ENCODE measurements at places on chromosomes 7 and 10.
A peak's percentile ranks its signal among the peaks of the same experiment; 100 is the strongest.

DNA sequence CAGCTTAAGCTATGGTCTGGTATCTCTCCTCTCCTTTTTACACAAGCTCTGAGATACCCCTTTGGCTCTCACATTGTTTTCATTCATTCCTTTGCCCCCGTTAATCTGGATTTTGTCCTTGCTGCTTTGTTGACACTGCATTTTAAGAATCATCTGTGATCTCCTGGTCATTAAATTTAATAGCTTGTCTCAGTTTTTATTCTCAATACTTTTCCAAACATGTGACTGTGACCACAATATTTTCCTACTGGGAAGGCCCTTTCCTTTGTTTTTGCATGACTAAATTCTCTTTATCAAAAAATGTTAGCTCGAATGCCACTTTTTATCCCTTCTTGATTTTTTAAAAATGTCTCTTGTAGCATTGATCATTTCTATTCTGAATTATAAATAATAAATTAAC, 171.2 kb downstream of the SUGCT start:
- no peak for DNase-seq

- peak; percentile 49 for DNase-seq
Measured at GRCh38 chr10:104274762-104275721, 6.1 kb downstream of the GSTO2 start.

GRCh38 chr7:43077732-43078391, 34.6 kb upstream of the HECW1 start:
- peak; percentile 38 for DNase-seq

- DNase-seq, result no peak
Measured at GRCh38 chr10:52232561-52233350, 81.3 kb upstream of the DKK1 start.

GRCh38 chr10:86775056-86775869, 18.8 kb downstream of the BMPR1A start:
- DNase-seq, result no peak
